ENCODE measurements at places on chromosomes 12 and 14.

DNA sequence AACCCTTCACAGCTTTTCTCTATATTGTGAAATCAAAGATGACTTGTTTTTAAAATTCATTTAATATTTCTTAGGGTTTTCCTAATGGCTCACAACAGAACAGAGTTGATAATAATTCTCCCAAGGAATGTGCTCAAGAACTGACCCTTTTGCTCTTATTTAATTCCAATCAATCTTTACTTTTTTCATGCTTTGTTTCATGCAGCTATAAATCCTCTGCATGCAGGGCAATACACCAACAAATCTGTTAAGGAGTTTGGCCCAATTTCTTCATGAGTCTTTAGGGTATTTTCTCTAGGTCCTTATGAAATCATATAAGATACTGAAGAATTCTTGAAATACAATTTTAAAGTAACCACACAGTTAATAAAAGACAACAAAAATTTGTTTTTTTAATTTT is 264.2 kb downstream of the SLC6A15 start:
- DNase-seq = no peak

DNA sequence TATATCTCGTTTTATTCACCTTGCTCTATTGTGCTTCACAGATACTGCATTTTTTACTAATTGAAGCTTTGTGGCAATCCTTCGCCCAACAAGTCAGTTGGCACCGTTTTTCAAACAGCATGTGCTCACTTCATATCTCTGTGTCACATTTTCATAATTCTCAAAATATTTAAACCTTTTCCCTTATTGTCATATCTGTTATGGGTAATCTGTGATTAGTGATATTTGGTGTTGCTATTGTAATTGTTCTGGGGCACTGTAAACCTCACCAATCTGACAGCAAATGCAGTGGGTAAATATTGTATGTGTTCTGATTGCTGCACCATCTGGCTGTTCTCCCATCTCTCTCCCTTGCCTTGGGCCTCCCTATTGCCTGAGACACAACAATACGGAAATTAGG is 191.3 kb downstream of the BTG1 start:
- no peak for DNase-seq

DNA sequence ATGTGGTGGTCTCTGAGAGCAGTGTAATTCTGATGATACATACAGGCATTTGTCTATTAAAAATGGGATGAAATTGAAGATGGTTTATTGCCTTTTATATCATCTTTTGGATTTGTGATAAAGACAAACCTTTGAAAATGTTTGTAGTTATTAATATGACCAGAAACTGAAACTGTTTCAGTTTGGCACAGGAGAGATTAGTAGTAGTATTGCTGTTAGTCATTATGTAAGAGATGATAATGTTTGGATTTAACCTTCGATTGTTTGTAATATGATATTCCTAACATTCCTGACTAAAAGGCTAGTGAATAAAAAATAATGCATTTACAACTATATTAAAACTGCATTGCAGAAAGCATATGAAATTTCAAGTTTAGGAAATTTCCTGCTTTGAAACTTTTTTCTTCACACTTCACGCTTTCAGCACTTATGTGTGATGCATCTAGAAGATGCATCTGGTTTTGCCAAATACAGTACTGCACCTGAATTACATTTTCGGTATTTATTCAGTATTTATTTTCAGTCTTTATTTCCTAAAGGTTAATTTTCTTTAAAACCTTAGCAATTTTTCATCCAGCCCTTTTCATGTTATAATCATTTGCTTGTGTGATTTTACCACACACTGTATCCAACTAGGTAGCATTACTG is 25.5 kb downstream of the ADIPOR2 start:
- no peak for DNase-seq

- no peak for DNase-seq
These were observed 630.1 kb upstream of the TMEM132C start for GRCh38 chr12:127636882-127637281.

- DNase-seq = no peak
These were observed 4.5 kb upstream of the GUCY2C start for GRCh38 chr12:14700935-14701334.

DNA sequence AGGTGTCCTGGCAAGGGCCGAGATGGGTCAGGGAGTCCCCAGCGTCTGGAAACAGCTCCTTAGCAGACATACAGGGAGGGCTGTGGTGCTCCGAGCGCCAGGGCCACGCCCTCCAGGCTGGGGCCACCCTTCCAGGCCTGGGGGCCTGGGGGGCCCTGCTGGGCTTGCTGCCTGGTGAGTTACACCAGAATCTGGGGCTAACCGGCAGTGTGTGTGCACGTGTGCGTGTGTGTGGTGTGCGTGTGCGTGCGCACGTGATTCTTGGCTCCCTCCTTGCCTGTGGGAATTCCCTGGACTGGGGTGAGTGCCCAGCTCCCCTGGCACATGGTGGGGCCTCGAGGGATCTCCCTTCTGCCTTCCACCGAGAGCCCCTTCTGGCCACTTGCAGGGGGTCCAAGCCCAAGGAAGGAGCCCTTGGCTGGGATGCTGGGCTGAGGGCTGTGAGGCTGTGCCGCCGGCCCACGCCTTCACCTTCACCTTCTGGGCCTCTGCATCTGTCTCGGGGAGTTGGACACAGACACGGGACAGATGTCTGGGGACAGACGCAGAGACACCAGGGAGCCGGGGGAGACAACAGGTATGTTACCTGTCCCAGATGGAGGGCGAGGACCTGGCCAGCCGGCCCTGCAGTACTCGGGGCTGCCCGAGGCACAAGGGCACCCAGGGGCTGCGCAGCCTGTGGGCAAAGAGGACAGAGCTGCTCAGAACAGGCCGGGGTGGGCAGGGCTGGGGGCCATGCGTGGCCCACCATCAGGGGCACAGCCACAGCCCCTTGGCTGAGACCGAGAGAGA is 37.2 kb downstream of the BEGAIN start:
- DNase-seq = no peak

GRCh38 chr12:122051231-122051876 is 27.2 kb upstream of the MLXIP start:
- no peak for DNase-seq

- DNase-seq = no peak
These were observed 23.0 kb downstream of the ISCA2 start for GRCh38 chr14:74516451-74517160.

- no peak for DNase-seq
These were observed 20.7 kb downstream of the NTF3 start for GRCh38 chr12:5452569-5452968.

DNA sequence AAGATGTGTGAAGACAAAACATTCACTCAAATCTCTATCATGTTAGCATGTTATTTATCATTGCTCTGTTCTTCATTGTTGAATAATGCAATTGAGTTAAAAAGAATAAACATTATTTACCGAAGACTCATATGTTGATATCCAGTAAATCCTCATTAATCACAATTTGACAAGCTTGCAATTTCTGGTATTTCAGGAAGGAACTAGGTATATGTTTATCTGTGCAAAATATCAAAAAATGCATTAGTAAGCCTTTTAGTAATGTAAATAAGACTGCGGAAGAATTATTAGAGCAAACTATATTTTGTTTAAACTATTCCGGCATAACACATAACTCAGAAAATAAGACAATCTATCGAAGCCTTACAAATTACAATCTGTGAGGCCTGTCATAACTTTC is 222.7 kb upstream of the NOVA1 start:
- no peak for DNase-seq

DNA sequence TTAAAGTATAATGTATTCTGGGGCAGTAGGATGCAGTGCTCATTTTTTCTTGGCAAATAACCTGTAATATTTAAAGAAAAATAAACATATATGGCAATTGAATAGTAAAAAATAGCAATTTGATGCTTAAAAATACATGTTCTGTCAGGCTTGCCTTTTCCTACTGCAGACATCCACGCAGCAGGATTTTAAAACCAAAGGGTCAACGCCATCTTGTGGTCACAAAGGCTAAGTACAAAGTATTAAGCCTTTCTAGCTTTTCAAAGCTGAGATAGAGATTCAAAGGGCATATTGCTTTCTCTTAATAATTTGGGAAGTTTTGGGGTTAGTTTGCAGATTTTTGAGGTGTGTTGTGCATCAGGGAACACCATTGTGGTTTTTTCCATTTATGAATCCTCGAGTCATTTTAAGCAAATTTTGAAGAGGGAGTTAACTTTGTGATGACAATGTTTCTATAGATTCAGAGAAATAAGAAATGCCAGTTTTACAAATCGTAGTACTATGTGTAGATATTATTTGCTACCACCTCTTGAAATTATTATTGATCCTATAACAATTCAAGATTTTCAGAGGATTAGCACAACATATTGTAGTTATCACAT is 4.7 kb upstream of the CCER1 start:
- peak; percentile 48 for DNase-seq

DNA sequence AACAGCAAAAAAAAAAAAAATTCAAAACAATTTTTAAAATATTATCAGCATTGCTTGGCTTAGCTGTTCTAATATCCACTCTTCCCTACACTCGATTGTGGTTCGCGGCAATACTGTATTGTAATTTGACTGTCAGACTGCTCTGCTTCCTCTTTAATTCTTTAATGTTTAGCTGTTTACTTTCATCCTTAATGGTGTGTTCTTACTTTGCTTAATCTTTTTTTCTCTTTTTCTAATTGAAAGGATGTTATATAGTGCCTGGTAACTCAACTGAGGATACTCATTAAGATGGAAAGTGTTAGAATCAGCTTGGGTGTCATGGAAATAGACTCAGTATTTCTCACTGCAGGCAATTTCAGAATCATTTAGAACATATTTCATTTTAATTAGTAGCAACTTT is 2.0 kb downstream of the ANO4 start:
- no peak for DNase-seq

DNA sequence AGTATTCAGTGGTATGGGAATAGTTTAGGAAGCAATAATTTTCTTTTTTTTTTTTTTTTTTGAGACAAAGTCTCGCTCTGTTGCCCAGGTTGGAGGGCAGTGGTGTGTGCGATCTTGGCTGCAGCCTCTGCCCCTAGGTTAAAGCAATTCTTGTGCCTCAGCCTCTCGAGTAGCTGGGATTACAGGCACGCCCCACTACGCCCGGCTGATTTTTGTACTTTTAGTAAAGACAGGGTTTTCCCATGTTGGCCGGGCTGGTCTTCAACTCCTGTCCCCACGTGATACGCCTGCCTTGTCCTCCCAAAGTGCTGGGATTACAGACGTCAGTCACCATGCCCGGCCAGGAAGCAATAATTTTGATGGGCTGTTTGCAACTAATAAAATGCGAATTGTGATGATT is 62.1 kb downstream of the ATG14 start:
- no peak for DNase-seq

GRCh38 chr12:85836197-85837090 is at the start of gene RASSF9:
Gene RASSF9 (minus strand): TSS chr12:85836409. CDS start chr12:85836201, 208 bp downstream.
- no peak for DNase-seq

DNA sequence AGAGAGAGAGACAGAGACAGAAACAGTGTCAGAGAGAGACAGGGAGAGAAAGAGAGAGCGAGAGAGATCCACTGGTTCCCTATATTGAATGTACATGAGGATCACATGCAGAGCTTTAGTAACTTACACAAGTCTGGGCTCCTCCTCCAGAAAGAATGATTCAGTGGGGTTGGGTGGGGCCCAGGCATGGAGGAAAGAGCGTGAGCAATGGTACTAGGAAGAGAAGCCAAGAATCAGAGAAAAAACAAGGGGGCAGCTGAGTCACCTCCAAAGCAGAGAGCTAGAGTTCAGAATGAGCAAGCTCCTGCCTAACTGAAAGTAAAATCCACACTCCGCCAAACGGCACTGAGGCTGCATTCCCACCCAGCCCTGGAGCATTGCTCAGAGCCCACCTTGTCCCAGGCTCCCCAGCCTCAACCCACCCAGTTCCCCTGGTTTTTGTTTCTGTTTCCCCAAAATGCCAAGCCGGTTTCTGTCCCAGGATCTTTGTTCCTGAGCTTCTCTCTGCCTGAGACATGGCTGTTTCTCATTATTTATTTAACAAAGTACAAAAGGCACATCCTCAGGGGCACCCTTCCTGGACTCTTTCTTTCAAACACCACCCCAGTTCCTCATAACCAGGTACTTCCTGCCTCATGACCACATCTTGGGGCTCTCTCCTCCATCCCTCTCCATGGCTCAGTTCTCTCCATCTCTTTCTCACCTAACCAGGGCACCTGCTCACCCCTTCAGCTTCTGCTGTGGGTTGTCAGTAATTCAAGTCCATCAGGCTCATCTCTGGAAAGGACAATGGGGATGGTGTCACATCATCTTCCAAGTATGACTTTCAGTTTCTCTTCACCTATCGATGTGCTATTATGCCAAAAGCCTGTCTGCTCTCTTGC is 670.3 kb upstream of the TBX3 start:
- DNase-seq = no peak

GRCh38 chr14:80844872-80845271 is 96.7 kb downstream of the CEP128 start:
- peak; percentile 3 for DNase-seq

- DNase-seq = no peak
These were observed 8.6 kb upstream of the DENR start for GRCh38 chr12:122743895-122744525.

DNA sequence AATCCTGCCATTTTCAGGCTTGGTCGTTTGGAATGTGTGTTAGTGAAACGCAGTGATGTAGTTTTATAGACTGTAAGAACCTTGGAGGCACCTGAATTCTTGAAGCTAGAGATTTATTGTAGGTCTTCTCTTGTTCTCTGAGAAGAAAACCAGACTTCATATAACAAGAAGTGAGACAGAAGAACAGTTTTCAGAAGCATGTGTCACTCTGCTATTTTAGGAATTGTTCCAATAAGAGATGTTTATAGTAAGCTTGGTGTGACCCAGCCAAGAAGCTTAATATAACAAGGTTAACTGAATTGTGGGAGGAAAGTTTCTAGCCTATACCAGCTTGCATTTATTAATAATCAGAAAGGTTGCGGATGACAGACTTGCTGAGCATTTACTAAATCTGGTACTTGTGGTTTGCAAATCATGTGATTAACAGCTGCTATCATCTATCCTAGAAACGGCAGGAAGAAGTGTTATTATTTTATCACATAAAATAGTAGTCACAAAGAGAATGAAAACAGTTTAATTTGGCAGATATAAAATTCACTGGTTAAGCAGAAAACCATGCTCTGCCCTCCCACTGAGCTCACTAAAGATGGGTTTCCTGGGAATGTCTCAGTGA is 49.2 kb upstream of the BCAT1 start:
- DNase-seq = no peak

- DNase-seq = no peak
These were observed 360.4 kb upstream of the GARIN6 start for GRCh38 chr12:99287136-99287535.

DNA sequence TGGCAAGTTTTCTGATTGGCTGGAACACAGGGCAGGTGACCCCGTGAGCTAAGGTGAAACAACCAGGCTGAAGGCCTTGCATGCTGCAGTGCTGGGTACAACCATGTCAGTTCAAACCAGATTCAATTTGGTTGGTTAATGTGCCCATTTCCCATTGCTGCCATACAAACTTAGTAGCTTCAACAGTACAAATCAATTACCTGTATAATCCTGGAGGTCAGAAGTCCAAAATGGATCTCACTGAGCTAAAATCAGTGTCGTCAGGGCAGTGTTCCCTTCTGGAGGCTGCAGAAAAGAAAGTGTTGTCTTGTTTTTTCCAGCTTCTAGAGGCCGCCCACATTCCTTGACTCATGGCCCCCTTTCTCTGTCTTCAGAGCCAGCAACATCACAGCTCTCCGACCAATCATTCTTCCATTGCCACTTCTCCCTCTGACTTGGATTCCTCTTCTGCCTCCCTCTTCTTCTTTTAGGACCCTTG is 221.7 kb downstream of the ZFP36L1 start:
- no peak for DNase-seq

All from hematopoietic multipotent progenitor cell treated with erythropoietin and hydrocortisone succinate and interleukin-3 and kit ligand, for 8 days (in vitro differentiated cells).